ENCODE measurements at places on chromosomes 2 and 18.

DNA sequence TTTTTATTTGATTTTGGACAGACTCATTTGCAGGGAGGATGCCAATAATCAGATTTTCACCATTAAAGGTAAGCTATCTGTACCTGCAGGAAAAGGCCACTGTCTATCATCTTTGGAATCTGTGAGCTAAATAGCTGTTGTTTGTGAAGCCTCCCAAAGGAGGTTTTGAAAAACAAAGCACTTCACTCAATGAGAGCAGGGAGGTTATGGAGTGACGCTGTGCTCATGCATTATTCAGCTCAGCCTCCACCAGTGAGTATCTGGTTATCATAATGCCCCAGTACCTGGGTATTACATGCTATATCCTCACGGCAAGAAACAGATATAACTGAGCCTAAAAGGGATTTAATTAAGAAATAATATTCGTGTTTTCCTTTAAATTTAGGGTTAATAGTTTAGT is 189.6 kb upstream of the PIK3C3 start:
- DNase-seq = no peak

DNA sequence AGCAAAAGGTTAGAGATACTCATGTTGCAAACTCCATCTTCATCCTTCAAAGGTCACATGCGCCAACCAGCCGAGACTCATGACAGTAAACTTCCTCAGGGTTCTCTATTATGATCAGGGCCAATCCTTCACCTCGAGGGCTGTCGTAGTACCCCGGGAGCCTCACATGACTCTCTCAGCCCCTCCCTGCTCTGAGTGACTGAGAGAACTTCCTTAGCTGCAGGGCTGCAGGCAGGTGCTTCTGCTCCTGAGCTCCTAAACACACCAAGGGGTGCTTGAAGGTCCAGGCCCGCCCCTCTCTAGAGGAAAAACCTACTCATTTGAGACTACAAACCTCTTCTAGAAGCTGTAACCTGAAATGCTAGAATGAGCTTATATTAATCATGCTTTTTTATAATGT is 48.2 kb downstream of the LONRF2 start:
- DNase-seq = peak; percentile 12

DNA sequence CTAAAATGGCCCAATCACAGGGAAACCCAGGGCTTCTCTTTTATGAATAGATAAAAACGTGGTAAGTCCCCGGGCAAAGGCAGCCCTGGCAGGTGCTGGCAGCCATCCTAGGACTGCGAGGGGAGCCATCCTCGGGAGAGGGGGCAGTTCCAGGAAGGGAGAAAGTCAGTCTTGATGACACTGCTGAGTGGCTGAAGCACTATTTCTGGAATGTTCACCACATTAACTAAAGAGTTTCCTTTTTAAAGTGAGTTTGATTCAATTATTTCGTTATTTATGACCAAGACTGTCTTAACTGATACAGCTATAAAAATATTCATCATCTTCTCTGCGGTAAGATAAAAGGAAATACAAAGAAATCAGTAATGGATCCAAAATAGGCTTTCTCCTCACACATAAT is 20.4 kb downstream of the TTR start:
- no peak for DNase-seq

- no peak for DNase-seq
Measured at GRCh38 chr2:114940785-114941458, 498.5 kb downstream of the DPP10 start.

- no peak for DNase-seq
Measured at GRCh38 chr2:191935247-191935646, 88.4 kb upstream of the CAVIN2 start.

- DNase-seq = no peak
Measured at GRCh38 chr18:65942104-65942503, 191.3 kb downstream of the CDH7 start.

- no peak for DNase-seq
Measured at GRCh38 chr2:216508229-216508628, 9.6 kb downstream of the RPL37A start.

- DNase-seq = no peak
Measured at GRCh38 chr18:45522371-45522770, 92.9 kb upstream of the SLC14A2 start.

DNA sequence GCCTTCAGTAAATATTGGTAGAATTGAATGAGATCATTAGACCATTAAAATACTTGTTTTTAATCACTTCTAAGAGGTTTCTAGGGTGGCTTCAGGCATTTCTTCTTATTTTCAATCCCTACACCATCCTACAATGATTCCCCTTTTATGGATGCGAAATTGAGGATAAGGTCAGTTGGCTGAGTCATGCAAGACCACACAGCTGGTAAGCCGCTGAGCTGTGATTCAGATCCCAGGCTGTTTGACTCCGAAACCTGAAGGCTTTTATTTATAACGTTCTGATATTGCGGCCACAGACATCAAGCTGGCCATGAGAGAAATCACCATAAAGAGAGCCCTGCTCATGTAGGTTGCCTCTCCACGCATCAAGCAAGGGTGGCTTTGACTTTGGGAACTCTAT is 133.4 kb downstream of the VAPA start:
- DNase-seq = no peak

DNA sequence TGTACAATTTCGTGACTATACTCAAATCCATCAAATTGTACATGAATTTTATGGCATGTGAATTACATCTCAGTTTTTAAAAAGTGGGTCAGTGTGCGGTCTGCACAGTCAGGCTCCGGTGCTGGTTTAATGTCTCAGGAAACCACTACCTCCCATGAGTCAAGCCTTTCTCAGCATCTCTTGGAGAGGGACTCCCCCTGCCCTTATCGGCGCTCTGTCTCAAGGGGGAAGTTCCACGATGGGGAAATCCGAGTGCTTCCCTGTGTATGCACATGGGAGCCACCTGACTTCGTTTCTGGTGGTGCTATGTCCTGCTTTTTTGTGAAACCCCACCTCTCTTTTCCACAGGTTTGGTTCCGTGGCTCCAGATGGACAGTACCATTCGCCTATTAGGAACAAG is 72.5 kb downstream of the ACOXL start:
- peak; percentile 20 for DNase-seq

DNA sequence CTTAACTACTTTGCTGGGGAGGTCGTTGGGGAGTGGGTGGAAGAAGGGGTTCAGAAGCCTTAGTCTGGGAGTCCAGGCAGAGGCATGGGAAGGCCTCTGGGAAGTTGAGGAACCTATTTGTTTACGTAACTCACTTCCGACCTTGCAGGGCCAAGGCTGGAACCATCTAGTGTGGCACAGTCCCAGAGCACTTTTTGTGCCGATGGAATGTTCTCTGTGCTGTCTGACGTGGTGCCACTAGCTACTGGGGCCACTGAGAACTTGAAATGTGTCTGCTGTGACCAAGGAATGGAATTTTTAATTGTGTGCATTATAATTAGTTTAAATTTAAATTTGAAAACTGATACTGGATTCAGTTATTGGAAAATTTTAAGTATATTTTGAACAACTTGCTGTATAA is 139.7 kb downstream of the FAM161A start:
- DNase-seq = no peak

All from germinal center (tissue), 1 donor.